ENCODE measurements at places on chromosomes 2 and 18.
A peak's percentile ranks its signal among the peaks of the same experiment; 100 is the strongest.

DNA sequence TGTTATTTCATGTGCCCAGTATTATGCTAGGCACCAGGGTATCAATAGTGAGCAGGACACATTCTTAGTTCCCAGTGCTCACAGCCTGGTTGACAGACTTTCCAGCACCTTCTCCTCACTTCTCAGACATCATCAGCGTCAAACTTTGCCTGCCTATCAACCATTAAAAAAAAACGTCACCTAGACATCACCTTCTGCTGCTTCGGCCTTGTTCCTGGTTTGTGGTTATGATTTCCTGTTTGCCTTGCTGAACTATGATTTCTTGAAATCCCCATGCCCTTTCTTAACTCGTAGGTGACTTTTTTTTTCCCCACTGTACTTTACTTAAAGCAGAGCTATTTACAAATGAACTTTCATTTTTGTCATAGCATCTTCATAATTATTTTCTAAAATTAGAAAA lies 60.4 kb upstream of the NABP1 start:
- DNase-seq, result no peak

- DNase-seq, result no peak
Observed at GRCh38 chr2:64770781-64771334, 117.1 kb upstream of the SERTAD2 start.

DNA sequence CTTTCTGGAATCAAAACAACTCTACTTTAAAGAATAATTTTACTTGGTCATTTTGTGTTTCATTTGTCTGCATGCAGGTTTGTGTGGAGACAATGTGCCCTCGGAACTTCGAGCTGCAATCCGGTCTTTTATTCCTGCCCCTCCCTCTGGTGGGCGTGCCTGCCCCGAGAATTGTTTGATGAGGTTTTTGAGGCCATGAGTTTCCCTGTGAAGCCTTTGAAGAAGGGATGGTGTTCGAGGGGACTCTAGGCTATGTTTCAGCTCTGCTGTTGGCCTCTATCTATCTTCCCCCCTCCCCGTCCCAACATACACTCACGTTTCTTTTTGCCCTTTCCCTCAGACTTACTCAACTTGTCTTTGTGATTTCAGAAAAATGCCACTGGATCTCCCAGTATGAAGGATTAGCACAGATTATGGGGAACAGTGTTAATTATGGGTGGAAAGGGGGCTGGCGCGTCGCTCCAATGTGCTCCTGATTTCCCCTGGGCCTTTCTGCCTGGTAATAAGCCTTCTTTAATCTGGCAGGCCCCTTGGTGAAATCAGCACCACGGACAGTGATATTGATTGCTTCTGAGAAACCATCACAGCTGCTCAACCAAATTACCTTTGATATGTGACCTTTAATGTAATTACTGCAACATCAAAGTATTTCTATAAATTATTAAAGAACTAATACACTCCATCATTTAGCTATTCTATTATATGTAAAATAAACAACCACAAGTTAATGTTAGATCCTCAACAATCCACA lies 82.2 kb downstream of the CELF4 start:
- no peak for DNase-seq

DNA sequence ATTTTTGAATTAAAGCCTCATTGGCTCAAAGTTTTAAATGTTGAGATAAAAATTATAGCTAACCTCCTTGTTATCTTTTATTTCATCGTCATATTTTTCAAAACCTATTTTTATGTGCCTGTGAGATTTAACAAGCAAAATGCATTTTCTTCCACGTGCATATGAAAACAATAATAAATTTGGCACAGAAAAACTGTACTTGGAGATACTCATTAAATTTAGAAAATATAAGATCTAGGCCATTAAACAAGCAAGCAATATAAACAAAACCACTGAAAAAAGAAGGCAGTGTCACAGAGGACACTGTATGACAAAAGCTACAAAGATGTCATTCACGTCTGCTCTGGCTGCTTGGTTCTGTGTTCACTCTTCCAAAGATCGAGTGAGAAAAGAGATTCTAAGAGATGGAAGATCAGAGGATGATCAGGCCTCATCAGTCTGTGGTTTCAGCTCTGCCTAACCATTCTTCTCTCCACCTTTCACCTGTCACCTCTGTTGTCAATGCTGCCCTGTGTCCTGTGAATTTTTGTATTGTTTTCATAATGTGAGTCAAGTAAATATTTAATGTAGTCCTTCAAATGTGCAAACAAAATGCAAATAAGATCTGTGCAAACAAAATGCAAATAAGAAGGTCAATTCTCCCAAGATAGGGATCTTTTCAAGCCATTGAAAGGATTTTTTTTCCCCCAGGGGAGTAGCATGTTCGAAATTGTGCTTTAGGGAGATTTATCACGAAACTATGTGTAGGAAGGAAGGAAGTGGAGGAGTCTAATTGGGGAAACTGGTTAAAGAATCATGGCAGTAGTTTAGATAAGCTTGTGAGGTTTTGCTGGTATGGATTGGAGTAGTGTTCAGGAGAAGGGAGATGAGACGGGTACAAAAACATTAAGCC lies 138.7 kb upstream of the RBMS1 start:
- DNase-seq, result no peak

DNA sequence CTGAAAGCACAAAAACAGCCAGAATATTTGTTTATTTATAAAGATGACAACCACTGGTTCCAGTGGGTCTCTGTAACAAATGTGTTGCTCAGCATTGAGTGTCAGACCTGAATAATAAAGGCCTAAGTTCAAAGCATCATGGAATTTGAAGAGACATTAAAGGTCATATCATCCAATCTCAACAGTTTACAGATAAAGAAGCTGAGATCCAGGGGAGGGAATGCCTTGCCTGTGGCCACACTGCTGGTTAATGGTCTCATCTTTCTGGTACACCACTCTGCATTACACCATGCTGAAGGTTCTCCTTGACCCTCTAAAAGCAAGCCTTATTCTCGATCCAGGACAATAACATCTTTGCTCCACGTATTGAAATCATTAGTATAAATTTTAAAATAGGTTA lies 446.5 kb upstream of the ACVR2A start:
- no peak for DNase-seq

DNA sequence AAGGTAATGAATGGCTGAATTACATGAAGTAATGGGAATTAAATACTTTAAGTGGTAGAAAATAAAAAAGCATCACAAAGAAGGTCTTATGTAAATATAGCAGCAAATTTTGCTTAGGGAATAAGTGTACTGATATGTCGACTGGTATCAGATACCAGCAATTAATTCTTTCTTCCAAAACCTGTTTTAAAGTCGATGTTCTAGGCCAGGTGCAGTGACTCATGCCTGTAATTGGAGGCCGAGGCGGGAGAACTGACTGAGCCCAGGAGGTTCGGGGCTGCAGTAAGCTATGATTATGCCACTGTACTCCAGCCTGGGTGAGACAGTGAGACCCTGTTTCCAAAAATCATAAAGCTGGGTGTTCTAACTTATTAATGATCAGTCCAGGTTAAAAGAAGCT lies 30.3 kb downstream of the SP3 start:
- DNase-seq, result peak; percentile 43

GRCh38 chr18:57780706-57781347 lies 22.3 kb downstream of the ATP8B1 start:
- no peak for DNase-seq

DNA sequence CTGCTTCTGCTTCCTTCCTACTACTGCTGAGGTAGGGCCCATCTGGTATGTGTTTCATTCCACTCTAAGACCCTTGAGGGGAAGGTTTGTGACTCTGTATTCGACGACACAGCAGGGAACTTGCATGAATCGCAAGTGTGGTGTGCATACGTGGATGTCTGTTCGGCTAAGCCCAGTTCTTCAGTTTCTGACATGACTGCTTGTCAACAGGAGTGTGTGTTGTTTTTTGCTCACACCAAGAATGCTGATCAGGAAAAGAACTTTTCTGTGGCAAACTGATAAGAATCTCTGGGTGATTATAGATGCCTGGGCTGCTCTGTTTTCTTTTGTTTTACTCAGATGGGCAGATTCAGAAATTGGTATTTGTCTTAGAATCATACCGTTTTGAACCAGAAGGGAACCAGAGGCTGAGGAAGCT lies 22.0 kb downstream of the TNFRSF11A start:
- DNase-seq, result no peak

DNA sequence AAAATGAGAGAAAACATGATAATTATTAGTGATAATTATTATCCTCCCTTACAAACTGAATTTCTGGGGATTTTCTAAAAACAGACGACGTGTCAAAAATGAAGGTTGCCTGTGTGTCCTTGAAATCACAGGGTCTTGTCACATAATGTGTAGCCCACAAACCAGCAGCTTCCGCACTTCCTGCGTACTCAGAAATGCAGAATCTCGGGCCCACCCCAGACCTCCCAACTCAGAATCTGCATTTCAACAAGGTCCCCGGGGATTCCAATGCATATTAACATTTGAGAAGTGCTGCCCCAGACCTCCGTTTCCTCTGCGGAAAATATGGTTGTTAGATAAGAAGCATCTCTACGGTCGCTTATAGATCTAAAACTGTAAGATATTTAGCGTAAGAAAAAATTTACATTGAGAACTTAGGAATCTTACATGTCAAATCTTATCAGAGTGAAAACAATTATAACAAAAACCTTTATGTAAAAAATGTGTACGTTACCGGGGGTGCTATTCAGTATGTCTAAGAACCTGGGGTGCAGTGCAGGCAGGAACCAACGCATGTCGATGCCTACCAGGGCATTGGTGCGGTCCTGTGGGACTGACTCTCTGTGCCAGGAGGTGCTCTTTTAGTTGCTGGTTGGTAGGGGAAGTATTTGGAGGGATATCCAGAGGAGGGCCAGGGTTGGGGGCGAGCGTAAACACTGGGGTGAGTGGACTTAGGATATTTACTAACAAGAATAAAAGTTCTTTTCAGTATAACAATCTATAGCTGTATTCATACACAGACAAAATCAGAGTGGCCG lies 15.2 kb downstream of the CDKL4 start:
- DNase-seq, result no peak

GRCh38 chr2:141207036-141207385 lies 923.8 kb downstream of the LRP1B start:
- no peak for DNase-seq

DNA sequence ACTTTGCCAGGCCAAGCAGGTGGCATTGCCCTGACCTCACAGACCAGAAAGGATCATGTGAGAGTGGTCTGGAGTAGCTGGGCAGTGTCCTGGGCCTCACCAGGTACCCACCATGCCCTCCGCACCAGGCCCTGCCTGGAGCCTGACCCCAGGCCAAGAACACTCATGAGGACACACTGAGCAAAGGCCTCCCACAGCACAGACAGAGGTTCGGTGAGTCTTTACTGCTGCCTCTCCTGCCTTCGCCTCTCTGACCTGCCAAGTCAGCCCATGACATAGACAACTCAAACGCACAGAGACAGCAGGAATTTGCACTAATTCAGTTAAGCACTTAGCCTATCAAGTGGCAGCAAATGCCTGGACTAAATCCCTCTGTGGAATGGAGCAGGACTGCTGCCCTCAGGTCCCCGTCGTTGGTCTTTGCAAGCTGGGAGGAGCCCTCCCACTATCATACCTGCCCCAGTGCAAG lies 62.5 kb downstream of the RHOB start:
- no peak for DNase-seq

DNA sequence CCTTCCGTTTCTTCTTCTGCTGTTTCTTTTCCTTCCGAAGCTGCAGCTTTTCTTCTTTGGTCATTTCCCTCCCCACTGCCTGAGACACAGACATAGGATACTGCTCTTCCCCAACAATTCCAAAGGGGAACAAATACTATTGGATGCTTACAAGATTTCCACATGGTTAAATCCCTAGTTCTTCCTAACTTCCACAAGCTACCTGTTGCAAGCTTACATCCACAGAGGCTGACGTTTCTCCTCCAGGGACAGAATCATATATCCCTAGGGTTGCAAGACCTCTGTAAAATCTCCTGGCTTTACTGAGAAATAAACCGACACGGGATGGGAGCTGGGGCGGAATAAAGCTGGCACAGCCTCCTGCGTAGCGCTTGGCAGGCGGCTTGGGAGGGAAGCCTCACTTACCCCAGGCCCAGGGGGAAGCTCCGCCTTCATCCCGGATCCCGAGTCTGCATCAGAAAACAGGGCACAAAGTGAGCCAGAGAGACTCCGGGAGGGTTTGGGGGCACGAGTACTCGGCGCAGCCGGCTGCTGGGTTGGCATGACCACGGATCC lies 590 bp downstream of the EIF2B4 start:
- DNase-seq, result peak; percentile 46

DNA sequence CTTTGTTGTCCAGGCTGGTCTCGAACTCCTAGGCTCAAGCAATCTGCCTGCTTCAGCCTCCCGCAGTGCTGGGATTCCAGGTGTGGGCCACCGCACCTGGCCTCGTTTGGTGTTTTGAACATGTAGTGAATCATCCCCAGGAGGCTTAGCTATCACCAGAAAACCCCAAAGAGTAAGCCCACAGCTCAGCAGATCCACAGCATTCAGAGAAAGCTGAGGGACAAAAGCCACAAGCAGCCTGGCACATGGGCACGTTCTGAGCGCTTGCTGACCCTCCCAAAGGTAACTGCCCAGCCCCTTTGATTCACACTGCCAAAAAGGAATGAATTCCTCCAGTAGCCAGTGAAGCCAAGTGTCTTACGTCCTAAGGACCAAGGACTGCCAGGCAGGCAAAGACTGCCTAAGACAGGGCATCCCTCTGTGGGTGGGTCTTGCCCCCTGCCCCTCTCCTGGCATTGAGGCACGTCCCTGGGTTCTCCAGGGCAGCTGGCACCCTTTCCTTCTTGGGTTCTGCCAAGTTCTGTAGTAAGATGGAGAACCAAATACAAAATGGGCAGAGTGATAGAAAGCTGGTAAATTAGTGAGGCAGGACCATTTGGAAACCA lies 31.7 kb downstream of the MBP start:
- no peak for DNase-seq

- DNase-seq, result peak; percentile 40
Observed at GRCh38 chr2:219509780-219510511, 4.3 kb upstream of the ASIC4 start.

DNA sequence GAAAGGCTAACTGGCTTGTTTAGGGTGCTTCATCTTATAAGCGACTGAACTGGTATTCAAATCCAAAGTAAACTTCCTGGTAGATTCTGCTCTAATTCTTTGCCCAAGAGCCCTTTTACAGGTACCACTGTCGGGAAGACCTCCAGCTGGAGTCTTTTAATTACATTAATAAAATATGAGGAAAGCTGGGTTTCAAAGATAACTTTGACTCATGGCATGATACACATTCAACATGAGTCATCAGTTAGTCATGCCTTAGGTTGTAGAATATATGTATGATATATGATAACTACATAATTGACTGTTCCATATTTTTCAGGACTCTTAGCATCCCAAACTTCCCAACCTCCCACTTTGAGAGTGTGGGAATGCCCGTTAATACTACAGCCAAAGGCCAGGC lies 32.3 kb downstream of the ZCCHC2 start:
- no peak for DNase-seq

DNA sequence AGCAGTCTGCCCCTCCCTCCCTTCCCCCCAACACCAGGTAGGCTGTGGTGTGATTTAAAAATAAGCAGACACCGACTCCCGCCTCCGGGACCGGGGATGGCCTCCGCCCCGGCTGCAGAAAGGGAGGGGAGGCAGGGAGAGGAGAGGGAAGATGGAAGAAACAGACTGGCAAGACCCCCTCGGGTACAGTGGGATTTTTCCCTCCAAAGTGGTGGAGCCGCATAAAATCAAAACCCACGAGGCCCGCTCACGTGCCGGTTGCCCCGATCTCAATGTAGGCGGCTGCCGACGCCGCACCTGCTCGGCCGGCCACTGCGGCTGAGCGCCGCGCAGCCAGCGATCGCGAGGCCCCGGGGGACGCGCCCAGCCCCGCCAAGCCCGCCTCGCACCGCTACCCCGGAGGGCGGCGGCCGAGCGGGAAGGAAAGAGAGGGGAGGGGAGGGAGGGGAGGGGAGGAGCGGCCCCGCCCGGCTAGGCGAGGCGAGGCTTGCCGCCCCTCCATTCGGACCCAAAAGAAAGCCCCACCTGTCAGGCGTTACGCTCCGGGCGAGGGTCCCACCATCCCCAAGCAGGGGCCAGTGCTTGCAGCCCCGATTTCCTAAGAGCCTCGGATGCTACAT lies 811 bp downstream of the ADD2 start:
- peak; percentile 45 for DNase-seq
